Mucosa of descending colon (tissue), 3 donors: ENCODE measurements at places on chromosomes 6 and 20. TPM values are rescaled to one million over a fixed set of nuclear protein-coding genes. Genes with fewer than 3 reads are reported as not detected.
A peak's percentile ranks its signal among the peaks of the same experiment; 100 is the strongest.

The ZC3H12D gene
- total RNA-seq, result 9.1 TPM

DNA sequence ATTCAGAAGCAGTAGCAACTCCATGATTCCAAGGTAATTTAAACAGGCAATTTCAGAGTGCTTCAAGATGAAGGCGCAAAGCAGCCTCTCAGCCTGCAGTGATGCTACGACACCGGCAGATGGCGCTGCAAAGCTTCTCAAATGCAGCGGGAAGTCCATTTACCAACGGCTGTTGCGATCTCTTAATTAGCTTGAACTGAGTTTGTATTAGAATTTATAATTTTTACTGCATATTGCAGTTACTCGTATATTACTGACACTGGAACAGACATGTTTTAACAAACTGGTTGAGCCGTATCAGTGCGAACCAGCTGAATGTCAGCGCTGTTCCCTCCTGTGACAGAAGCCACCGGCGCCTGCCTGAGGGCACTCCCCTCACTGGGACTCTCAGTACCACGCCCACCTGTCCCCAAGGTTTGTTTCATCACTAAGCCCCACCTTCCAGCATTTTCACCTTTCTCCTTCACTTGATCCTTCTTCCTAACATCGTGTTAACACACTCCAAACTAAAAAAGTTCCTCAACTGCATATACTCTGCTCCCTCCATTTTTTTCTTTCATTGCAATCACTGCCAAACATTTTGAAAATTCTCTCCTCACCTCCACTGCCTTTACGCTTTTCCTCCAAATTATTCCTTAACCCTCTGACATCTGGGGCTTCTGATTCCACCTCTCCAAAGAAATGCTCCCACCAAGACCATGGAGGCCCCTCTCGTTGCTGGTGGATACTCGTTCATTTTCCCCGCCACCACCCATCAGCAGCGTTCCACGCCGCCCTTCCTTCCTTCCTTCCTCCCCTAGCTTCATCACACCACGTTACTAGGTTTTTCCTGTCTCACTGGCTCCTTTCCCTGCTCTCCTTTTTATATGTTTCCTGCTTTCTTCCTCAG, 14.5 kb downstream of the GNL1 start:
- peak; percentile 79 for DNase-seq

GRCh38 chr6:121677571-121677970, 242.1 kb downstream of the GJA1 start:
- DNase-seq, result no peak

DNA sequence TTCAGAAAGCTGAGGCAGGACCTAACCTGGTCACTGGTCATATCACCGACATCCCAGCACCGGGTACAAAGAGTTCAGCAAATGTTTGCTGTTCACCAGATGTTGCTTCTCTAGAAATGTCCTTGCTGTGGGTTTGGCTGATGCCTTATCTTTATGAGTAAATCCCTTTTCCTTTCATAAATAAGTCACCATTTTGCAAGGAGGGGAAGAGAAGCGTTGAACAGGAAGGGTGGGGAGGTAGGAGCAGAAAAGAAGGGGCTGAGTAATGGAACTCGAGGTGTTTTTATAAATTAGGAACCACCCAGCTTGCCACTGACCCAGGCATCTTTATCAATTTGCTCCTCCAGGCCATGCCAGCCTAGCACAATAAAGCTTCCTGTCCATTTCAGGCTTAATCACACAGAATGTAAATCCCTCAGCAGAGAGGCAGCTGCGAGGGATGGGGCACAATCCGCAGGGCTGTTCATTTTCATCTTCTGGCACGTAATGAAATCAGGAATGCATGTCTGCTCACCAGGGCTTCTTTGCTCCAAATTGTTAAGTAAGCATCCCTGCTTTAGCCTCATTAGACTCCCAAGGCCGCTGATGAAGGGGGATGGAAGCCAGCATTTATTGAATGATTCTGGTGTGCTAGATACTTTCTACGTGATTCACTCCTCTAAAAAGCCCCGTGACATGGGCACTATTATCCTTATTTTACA, 371.9 kb upstream of the CHD6 start:
- no peak for DNase-seq

DNA sequence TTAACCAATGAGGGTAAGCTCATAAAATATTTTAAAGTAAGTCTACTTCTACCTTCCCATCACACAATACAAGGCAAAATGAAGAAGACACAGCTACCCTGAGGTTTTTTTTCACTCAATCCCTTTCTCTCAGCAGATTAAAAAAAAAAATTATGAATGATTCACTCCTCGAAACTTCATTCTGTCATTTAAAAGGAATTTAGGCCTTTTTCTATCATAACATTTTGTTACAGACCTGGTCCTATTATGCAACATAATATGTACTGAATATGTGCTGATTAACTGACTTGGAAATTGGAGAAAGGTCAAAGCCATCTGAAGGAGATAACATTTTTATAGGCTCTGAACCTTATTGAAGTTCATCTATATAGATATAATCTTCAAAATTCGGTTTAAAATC, 45.5 kb downstream of the PRL start:
- DNase-seq, result no peak

The DOK5 gene
- total RNA-seq, result 0.67 TPM
